Activated CD4-positive, alpha-beta T cell treated with anti-CD3 and anti-CD28 coated beads, Interleukin-2, amount 10 ng/mL, durations not matched to agents 7 days and 5 days (primary cell): ENCODE measurements at places on chromosomes 13 and 19.
A peak's percentile ranks its signal among the peaks of the same experiment; 100 is the strongest.

DNA sequence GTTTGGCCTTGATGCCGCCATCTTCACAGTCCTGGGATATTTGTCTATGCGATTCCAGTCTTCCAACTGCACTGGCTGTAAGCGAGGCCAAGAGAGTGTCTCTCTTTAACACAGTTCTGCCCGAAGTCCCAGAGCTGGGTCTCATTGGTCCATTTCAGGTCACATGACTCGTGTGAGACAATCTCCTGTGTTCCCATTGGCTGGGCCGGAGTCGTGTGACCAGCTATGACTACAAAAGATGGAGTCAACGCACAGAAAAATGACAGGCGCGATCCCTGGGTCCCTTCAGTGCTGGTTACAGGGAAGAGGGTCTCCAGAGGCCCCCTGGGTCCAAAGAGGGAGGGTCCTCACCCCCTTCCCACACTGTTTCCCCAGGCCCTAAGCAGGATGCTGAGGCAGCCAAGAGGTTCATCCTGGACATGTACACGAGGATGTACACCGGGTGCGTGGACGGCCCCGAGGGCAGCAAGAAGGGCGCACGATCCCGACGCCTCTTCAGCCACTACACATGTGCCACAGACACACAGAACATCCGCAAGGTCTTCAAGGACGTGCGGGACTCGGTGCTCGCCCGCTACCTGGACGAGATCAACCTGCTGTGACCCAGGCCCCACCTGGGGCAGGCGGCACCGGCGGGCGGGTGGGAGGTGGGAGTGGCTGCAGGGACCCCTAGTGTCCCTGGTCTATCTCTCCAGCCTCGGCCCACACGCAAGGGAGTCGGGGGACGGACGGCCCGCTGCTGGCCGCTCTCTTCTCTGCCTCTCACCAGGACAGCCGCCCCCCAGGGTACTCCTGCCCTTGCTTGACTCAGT is 15.9 kb upstream of the S1PR4 start:
- peak; percentile 55 for DNase-seq

GRCh38 chr19:50147462-50148423 is 15.3 kb downstream of the IZUMO2 start:
- peak; percentile 66 for DNase-seq

DNA sequence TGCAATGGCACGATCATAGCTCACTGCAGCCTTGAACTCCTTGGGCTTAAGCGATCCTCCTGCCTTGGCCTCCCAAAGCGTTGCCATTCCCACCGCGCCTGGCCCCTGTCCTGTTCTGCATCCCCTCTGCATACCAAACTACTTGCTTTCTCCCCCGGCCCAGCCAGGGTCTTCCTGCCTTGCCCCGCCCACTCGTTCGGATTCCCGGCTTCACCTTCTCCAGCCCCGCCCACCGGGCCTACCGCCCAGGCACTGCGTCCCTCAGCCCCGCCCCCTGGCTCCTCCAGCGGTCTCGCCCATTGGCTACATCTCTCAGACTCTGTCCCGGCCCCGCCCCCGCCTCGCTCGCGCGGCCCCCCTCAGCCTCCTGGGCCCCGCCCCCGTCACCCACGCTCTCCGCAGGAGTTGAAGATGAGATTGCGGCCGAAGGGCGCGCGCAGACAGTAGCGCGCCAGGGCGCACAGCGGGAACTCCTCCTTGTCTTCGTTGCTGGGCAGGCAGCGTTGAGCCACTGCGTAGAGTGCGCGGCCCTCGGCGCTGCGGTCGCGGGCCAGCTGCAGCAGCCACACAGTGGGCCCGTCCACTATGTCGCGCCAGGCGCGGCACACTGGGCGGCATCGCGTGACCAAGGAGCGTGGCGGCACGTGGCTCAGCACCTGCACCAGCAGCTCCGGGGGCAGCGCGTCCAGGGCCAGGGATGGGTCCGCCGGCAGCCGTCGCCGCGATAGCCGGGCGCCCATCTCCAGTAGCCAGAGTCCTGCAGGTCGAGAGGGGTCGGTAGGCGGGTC is 19.0 kb downstream of the MRPS12 start:
- peak; percentile 81 for DNase-seq

DNA sequence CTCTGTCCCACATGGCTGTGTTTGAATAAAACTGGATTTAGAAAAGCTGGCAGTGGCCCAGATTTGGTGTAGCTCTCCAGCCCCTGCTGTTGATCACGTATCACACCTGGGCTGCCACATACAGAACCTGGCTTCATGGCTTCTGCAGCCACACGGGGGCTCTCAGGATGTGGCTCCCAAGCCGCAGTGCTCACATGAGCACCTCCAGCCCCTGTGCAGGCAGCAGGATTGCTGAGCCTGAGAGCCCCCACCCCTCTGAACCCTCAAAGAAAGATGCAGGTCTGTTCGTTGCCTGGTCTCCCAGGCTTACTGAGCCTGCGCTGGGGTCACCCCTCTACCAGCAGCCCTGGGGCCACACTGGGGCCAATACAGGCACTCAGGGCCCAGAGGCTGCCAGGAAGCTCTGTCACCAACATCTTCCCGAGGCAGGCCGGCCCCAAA is 2.7 kb downstream of the PLEKHF1 start:
- DNase-seq: peak; percentile 75

GRCh38 chr19:45995715-45996385 is 583 bp downstream of the CCDC61 start:
- DNase-seq: no peak

- DNase-seq: no peak
These were observed 809.0 kb upstream of the SLITRK5 start for GRCh38 chr13:86862137-86862536.

DNA sequence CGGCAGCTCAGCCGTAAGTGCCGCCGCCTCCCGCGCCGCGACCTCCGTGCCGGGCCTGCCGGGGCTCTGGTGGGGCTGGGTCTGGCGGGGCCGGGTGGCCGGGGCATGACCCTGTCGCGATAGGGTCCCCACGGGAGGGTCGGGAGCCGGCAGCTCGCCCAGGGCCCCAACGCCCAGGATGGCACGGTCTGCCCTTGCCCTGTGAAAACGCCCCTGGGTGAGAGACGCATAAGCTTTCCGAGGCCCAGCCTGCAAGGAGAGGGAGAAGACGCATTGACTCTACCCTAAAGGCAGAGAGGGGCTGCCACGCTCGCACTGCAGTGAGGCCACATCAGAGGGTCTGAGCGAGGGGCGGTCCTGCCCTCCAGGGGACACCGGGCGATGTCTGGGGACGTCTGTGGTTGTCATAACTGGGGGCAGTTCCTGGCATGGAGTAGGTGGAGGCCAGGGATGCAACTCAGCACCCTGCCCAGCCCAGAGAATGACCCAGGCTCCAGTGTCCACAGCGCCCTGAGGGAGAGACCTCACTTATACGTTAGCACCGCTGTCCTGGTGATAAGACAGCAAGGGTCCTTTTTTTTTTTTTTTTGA is 539 bp downstream of the ZNF554 start:
- peak; percentile 14 for DNase-seq
